Activated CD4-positive, alpha-beta T cell treated with anti-CD3 and anti-CD28 coated beads, Interleukin-2, amount 10 ng/mL, durations not matched to agents 7 days and 5 days (primary cell): ENCODE measurements at places on chromosomes 12 and 14. TPM values are rescaled to one million over a fixed set of nuclear protein-coding genes. Genes with fewer than 3 reads are reported as not detected.

DNA sequence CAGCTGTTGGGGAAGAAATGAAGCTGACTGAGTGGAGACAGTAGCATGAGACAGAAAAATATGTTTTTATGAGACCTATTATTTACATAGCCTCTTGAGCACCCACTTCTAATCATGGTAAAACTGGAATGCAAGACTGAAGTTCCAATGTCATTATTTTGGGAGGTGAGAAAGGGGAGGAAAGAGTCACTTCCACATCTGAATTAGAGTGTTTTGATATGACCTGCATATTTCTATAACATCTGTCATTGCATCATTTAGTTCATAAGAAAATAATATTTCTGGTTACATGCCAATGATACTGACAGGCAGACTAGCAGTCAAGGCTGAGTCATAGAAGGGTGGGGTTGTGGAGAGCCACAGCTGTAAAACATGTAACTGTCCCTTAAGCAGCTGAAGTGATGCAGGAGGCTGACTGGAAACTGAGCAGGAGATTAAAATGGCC lies 26.7 kb downstream of the NTN4 start:
- no peak for DNase-seq

- DNase-seq: no peak
Observed at GRCh38 chr12:21223930-21224329, 92.9 kb downstream of the SLCO1B1 start.

DNA sequence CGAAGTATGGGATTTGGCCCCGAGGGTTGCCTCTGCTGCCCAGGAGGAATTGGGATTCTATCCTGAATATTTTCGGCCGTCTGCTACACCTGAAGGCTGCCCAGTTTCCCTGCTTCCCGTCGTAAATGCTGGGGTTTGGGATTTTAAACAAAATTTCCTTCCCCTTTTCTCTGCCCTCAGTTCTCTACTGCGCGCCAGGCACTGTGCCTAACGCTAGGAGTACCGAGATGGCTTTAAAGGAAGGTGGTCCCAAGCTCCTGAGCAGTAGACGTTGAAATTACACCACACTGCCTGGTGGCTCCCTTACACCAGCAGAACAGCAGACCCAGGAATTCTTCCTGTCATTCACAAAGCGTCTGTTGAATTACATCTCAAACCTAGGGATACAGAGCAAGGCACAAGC lies 566 bp upstream of the PRDM4 start:
- DNase-seq: no peak

- no peak for DNase-seq
Observed at GRCh38 chr12:50187084-50187900, 20.1 kb upstream of the CERS5 start.

GRCh38 chr14:81434230-81434629 lies 34.1 kb upstream of the STON2 start:
- no peak for DNase-seq

DNA sequence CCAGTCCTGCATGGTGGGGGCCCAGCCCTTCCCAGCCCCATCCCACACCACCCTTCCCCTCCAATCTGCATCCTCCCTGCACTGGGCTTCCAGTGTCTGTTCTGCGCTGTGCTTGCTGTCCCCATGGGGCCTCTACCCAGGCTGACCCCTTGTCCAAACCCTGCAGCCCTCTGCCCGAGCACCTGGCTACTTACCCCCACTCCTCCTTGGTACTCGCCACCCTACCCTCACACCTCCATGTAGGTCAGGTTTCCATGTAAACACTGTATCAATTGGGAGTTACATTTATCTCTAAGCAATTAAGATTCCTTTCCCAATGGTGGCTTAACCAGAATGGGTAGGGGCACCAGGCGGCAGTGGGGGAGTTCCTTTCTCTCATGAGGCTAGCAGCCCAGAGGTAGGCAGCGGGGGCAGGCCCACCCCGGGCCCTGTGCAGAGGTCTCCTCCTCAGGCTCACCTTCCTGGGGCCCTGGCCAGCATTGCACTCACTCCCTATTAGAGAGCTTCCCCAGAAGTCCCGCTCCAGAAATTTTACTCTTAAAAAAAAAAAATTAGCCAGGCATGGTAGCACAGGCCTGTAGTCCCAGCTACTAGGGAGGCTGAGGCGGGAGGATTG lies 76.6 kb upstream of the CCND2 start:
- DNase-seq: no peak

GRCh38 chr12:102542816-102543440 lies 62.6 kb upstream of the IGF1 start:
- no peak for DNase-seq

GRCh38 chr12:130831876-130832405 lies 7.1 kb downstream of the STX2 start:
- DNase-seq: no peak

- no peak for DNase-seq
Observed at GRCh38 chr12:14743061-14743460, 46.7 kb upstream of the GUCY2C start.

DNA sequence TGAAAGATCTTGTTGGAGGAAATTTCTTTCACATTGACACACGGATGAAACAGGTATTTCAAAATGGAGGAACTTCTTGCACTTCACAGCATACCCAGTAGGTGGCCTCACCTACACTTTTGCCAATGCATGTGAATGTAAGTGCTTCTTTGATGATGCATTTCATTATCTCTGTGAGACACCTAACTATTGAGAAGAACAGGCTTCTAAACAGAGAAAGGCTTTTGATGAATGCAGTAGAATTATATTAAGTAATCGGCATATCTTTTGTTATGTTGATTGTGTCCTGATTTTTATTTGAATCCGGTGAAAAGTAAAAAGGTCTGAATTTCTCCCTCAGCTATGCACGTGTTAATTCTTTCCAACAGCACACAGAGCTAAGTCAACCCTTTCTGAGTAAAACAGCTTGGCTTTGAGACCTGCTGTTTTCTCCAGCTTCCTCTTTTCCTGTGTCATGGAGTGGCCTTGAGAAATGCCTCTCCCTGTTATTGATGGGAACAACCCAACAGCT lies 399.0 kb downstream of the NAV3 start:
- peak; percentile 35 for DNase-seq

DNA sequence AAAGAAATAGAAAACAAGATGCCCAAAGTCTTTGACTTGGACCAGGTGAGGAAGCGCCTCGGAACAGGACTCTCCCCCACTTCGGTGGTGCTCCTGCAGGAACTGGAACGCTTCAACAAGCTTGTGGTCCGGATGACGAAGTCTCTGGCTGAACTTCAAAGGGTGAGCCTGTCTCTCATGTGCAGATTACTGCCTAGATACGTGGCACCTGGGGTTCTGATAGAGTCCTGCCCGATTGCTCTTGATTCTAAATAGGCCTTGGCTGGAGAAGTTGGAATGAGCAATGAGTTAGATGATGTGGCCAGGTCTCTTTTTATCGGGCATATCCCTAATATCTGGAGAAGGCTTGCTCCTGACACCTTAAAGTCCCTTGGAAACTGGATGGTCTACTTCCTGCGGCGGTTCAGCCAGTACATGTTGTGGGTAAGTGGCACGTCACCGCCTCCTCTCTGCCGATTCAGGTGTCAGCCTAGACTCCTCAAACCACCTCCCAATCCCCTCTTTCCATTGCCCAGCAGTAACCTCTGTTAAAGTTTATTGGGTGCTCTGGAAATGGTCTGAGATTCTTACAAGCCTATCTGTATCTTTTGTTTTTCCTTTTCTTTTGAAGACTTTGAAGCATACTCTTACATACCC lies 40.8 kb downstream of the CCDC92 start:
- DNase-seq: peak; percentile 65

DNA sequence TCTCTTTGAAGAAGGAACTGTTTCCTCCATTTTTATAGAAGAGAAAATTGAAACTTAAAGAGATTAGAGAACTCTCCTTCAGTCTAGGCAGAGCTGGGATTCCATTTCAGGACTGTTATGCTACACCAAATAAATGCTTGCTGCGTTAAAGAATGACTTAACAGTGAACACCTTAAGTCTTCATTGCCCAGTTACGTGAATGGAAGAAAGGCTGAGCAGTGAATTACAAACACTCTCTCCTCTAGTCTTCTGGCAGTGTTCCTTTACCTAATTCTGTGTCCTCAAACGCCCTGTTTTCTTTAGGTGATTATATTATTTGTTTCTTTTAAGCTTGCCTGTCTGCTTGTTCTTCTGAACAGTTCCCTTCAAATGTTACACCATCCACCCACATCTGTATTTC lies 59.7 kb downstream of the RCOR1 start:
- DNase-seq: no peak

DNA sequence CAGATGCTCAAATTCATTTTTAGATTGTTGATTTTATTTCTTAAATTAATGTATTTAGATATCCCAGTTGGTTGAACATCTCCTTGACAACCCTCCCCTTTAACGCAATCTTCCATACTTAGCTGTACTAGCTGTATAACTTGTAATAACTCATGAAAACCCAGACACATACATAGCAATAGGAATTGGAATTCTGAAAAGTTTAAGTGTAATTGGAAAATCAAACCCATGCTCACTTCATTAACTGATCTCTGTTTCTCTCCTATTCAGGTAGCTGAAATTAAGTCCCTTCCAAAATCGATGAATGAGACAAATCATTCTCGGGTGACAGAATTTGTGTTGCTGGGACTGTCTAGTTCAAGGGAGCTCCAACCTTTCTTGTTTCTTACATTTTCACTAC lies at the start of gene OR4K15:
Gene OR4K15, plus strand, starts transcription at position 301 of the 400 bp plus-strand sequence. Its CDS starts 0 bp downstream, at position 301.
- DNase-seq: no peak

- no peak for DNase-seq
Observed at GRCh38 chr14:102969060-102969791, 46.8 kb downstream of the AMN start.

- DNase-seq: peak; percentile 15
Observed at GRCh38 chr12:64625243-64626077, 15.2 kb downstream of the RASSF3 start.

GRCh38 chr14:58832095-58832521 lies 194.3 kb downstream of the DACT1 start:
- DNase-seq: no peak

DNA sequence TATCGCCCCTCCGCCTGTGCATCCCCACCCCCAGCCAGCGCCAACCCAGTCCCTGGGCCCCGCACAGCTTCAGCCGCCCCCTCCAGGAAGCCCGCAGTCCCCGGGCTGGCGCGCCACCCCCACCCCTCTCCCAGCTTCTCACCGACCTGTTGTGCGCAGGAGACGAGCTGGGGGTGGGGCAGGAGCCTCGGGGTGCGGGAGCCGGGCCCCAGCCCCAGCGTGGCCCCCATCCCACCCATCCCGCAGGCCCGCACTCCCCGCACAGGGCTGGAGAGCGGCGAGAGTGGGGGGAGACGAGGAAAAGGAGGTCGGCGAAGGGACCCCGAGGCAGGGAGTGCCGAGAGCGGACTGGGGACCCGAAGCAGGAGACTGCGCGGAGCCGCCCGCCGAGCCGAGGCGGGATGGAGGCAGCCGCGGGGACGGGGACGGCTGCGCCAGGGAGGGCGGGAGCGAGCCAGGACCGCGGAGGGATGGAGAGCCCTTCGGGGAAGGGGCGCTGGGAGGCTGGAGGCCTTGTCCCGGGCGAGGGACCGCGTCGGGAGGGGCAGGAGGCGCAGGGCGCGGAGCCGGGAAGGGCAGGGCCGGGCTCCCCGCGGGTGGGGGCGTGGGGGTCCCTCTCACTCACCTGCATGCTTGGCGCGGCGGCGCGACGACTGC lies 498 bp downstream of the PIANP start:
- no peak for DNase-seq

GRCh38 chr14:24392325-24393091 lies 6.3 kb upstream of the NYNRIN start:
- no peak for DNase-seq

GRCh38 chr12:127830730-127831129 lies 436.2 kb upstream of the TMEM132C start:
- DNase-seq: no peak

- peak; percentile 66 for DNase-seq
Observed at GRCh38 chr14:58571769-58572472, 65.8 kb upstream of the DACT1 start.

DNA sequence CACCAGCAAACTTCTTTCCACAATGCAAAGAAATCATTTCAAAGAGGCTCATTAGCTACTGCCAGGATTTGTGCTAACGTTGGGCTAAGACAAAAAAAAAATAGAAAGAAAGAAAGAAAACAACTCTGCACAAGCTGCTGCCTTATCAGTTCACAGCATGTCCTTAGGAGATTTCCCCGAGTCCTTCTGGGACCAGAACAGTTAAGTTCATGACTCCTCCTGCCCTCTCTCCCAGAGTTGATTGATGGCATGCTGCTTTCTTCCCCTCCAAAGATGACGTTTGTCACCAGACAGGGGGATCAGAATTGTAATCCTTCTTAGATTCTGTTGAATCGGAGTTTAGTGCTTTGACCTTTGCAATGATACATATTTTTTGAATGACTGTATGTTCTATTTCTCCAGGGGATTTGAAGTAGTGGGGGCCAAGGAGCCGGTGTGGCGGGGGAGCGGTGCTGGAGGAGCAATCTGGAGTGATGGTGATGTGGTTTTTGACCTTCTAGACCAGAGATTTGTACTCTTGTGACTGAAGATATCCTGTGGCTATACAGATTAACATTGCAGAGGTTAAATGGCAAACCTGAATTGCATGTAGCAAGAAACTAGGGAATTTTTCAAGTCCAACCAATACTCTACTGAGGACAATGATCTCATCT lies 409.2 kb upstream of the TMPO start:
- no peak for DNase-seq

GRCh38 chr14:63134801-63135200 lies 69.4 kb upstream of the RHOJ start:
- no peak for DNase-seq

- DNase-seq: no peak
Observed at GRCh38 chr14:55070981-55071411, 19.5 kb downstream of the MAPK1IP1L start.

DNA sequence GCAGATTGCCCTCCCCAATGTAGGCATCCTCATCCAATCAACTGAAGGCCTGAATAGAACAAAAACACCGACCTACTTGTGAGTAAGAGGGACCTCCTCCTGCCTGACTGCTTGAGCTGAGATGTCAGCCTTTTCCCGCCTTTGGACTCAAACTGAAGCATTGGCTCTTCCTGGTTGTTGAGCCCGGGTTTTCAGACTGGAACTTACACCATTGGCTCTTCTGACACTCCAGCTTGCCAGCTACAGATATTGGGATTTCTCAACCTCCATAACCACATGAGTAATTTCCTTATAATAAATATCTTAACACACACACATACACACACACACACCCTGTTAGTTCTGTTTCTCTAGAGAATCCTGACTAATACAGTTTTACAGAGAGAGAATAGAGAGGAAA lies 173.4 kb upstream of the NTF3 start:
- DNase-seq: no peak

OAS2 gene
- total RNA-seq: 294 TPM

CLEC2D gene
- total RNA-seq: 296 TPM

C12orf54 gene
- total RNA-seq: not detected

ANO4 gene
- not detected for total RNA-seq

RERG gene
- total RNA-seq: 0.21 TPM

PAH gene
- not detected for total RNA-seq

OLR1 gene
- not detected for total RNA-seq

NAV3 gene
- total RNA-seq: not detected

NR2C1 gene
- total RNA-seq: 49.7 TPM

ATG2B gene
- 18.9 TPM for total RNA-seq
